ENCODE measurements at places on chromosomes 2 and 18. TPM values are rescaled to one million over a fixed set of nuclear protein-coding genes. Genes with fewer than 3 reads are reported as not detected.

HADHB gene
- 110 TPM for total RNA-seq

TTN gene
- total RNA-seq, result 0.12 TPM

OTX1 gene
- 0.88 TPM for total RNA-seq

IL36G gene
- 0.24 TPM for total RNA-seq

SOCS6 gene
- total RNA-seq, result 20.1 TPM

BMP10 gene
- not detected for total RNA-seq

HMSD gene
- total RNA-seq, result not detected

GATA6 gene
- total RNA-seq, result 3.3 TPM

CTAGE1 gene
- 1.3 TPM for total RNA-seq

KCNG3 gene
- total RNA-seq, result 0.29 TPM

SLC35F6 gene
- total RNA-seq, result 25.6 TPM

Data from RPMI7951 (cell line).